Stimulated activated CD4-positive, alpha-beta T cell treated with anti-CD3 and anti-CD28 coated beads, Interleukin-2, amount 100 ng/mL, for 24 hours (primary cell): ENCODE measurements at places on chromosomes 3 and 15.

DNA sequence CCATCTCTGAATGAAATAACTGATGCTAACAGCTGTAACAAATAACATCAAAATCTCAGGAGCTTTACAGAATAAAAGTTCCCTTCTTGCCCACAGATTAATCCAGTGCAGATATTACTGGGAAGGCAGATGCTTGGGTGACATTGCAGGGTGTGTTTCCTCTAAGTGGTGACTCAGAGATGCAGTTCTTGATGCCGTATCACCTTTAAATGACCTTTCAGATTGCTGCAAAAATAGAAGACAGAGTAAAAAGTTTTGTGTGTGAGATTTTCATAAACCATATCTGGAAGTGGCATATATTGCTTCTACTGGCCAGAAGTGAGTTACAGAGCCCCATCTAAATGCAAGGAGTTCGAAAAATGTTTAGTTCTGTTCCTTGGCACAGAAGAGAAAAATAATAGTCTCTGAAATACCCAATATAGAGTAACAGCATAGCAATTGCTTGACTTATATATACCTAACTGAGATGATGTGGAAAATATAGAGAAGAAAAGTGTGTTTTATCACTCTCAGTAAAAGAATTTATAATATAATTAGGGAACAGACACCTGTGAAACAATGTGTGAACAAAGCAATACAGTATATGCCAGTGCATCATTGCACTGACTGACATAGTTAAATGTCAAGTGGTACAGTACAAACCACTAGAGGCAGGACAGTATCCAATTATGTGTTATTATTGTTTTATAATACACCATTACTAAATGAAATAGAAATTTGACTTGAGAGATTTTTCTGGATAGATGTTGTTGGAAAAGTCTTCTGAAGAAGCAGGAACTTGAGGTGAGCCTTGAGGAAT is 430.7 kb upstream of the CBLB start:
- no peak for DNase-seq

- DNase-seq, result no peak
Measured at GRCh38 chr15:91368611-91369010, 268.6 kb downstream of the SV2B start.

DNA sequence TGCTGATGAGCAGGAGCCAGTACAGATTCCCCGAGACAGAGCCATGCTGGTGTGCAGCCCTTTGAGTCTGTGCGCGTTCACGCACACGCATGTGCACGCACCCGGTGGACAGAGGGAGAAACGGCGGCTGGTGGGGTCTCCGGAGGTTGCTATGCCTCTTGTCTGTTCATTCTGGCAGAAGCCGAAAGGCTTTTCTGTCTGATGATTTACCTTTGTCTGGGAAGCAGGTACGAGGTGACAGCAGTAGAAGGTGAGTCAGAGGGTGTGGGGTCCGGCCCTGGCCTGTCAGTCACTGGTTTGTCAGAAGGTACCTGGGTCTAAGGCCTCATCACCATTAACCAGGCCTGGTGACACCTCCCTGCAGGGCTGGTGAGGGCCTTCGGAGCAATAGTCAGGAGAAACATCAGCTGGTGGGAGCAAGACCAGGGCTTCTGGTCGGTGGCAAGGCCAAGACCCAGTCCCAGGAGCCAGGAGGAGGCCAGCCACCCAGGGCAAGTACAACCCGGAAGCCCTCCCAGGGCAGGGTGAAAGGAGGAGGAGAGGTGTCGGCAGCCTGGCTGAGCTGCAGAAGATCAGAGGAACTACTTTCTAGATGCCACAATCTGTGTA is 7.5 kb downstream of the PCSK6 start:
- no peak for DNase-seq

- peak; percentile 27 for DNase-seq
Measured at GRCh38 chr15:94206463-94207167, 24.7 kb upstream of the MCTP2 start.

DNA sequence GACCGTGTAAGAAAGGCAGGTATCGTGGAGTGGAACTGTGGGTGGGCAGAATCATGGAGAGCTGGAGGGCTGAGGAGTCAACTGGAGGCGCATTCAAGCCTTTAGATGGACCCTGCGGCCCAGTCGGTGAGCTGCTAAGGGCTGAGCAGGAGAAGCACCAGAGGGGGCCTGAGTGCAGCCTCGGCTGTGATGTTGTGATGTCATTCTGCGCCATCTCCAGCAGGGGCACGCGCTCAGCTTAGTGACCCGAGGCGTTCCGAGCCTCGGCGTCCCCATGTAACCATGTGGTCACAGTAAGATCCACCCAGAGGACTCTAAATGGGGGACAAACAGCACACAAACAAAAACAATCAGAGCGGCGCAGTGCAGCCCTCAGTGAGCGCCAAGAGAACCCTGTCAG is 76.8 kb downstream of the VGLL4 start:
- DNase-seq, result no peak

- no peak for DNase-seq
Measured at GRCh38 chr3:71432044-71432975, 151.2 kb downstream of the FOXP1 start.

DNA sequence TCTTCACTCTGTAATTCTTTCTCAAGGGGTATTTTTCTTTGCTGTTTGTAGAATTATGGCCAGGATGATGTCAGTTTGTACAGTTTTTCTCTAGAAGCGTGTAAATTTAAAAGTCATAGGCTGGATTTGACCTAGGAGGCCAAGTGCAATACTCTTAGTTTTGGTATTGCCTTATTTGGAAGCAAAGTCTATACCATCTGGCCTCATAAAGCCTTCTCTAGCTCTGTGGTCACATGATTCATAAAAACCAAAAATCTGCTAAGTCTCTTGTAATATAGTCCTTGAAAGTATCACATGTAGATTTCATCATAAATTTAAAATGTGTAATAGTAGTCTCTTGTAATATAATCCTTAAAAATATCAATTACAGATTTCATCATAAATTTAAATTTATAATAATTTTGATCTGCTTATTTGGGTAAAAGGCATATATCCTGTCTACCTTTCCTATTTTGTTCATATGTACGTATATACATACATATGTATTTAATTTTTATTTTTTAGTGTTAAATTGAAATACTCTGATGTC is 25.6 kb downstream of the TEX9 start:
- no peak for DNase-seq

DNA sequence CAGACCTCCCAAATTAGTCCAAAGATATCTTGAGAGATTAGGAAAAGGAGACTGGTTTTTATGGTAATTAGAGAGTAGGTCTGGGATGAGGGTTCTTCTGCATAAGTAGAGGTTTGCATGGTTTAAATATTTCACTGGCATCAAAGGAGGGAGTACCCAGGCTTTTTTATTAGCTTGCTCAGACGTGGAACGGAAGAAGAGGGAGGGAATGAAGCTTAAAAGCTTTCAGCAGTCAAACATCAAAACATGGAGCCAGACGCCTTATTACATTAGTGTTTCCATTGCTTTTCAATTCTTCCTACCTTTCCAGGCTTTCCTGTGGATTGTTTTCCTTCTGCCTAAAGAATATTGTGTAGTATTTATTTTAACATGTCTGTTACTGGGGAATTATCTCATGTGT is 342.1 kb upstream of the SOX2 start:
- DNase-seq, result no peak

GRCh38 chr3:4825436-4826236 is 153.6 kb upstream of the BHLHE40 start:
- DNase-seq, result peak; percentile 23

- DNase-seq, result no peak
Measured at GRCh38 chr15:38558372-38559059, 6.1 kb downstream of the RASGRP1 start.

DNA sequence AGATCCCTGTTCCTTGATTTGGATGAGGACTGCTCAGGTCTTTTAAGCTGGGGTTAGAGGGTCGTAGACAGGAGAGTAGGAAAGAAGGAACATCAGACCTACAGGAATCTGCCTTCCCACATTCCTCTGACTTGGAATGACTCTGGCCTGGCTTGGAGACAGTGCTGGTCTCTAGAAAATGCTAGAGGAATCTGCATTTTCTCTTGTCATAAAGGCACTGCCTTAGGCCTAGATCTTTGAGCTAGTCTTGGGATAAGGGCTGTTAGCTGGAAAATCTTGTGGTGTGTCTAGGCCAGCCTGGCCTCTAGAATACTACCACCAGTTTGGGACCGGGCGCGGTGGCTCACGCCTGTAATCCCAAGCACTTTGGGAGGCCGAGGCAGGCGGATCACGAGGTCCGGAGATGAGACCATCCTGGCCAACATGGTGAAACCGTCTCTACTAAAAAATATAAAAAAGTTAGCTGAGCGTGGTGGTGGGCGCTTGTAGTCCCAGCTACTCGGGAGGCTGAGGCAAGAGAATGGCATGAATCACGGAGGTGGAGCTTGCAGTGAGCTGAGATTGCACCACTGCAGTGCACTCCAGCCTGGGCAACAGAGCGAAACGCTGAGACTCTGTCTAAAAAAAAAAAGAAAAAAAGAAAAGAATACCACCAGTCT is 17.3 kb upstream of the BSN start:
- DNase-seq, result no peak

- no peak for DNase-seq
Measured at GRCh38 chr15:88756521-88756920, 46.7 kb upstream of the ACAN start.

DNA sequence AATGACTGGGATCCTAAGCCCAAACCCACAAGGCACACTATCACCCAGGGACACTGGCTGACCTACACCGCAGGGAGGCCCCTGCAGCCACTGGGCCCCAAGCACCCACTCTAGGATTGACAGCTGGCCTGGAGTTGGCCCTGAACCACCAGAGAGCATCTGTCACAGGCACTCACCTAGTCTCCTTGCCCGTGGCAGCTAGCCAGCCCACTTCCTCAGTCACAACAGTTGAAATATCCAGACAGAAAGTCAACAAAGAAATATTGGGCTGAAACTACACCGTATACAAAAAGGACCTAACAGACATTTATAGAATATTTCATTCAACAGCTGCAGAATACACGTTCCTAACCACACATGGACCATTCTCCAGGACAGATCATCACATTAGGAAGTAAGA is 5.2 kb upstream of the SPINK8 start:
- DNase-seq, result no peak

GRCh38 chr3:46006238-46007032 is 10.8 kb upstream of the FYCO1 start:
- DNase-seq, result no peak

GRCh38 chr3:2810723-2811122 is 299.5 kb downstream of the IL5RA start:
- DNase-seq, result no peak

DNA sequence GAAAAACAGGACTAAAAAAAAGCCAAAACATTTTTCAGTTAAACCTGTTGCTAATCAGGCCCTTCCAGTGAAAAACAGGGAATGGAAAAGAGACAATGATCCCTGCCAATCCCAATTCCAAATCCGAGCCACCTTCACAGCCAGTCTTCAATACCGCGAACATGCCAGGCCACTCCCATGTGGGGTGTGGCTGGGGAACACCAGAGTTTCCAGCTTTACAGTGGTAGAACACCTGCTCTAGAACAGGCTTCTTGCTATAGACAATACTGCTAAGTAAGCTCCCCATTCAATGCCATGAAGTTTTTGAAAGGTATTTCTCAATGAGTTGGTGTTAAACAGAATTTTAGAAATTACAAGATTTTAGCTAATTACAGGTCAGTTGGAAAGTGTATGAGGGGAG is 228.3 kb downstream of the ATP8B4 start:
- DNase-seq, result no peak

GRCh38 chr3:158847452-158847821 is 45.6 kb downstream of the MFSD1 start:
- no peak for DNase-seq

DNA sequence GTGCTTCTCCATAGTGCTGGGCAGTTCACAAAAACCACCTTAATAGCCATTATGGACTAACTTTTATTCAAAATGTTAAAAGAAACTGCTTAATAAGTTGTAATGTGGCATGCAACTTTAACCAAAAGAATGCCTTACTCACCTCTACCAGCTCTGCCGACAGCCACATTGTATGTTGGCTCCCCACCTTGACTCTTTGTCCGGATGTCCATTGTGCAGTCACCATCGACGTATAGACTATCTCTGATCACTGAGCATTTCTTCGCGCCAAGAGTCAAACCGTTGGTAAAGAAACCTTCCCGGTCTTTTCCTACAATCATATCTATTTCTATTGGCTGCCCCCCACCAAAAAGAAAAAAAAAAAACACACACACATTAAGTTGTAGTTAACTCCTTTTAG is 2.5 kb downstream of the PFN2 start:
- DNase-seq, result no peak

- no peak for DNase-seq
Measured at GRCh38 chr3:22101811-22102210, 350.8 kb upstream of the ZNF385D start.

DNA sequence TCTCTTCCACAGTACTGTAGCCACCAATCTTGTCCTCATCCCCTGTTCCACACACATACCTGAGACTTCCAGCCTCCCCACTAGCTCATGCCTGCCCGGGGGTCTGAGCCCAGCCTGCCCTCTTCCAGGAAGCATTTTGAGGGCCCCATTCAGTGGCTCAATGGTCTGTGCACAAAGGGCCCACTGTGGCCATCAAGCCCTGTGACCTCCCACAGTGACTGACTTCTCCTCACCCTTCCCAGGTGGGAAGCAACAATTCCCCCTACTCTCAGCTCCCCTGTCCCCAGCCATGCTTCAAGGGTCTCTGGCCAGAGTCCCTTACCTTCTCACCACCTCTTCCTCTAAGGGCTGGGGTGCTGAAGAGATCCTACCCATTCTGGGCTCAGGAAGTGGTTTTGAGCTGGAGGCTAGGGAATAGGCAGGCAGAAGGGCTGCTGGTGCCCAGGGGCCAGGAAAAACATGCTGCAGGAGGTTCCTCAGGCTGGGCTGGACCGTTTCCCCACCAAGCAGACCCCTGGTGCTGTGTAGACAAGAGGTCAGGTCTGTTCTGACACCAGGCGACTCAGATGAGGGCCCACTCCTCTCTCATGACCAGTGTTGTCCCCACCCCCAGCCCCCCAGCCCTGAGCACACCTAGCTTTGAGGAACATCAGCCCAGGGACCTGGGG is 3.0 kb upstream of the KLF15 start:
- DNase-seq, result no peak

GRCh38 chr15:29678504-29679034 is 143.7 kb downstream of the TJP1 start:
- no peak for DNase-seq

DNA sequence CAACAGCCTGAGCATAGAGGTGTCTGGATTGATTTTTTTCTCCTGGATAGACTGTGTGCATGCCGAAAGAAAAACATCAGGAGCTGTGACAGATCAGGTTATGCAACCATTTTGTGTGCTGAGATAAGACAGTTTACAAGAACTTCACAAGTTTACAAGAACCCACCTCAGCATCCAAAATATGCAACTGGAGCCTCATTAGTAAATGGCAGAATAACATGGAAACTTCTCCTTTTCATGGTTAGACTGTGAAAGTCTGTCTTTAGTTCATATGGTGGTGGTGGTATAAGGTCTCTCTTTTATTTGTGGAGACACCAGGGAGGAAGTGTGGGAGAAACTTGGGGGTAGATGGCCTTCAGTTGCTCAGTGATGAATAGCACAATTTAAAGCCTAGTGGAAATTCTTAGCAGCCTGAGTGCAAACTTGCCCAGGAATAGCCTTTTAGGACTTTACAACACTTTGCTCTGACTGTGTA is 3.7 kb upstream of the ZNF609 start:
- DNase-seq, result no peak

GRCh38 chr3:23341147-23341838 is 138.2 kb downstream of the UBE2E2 start:
- DNase-seq, result no peak
